Activated naive CD4-positive, alpha-beta T cell (primary cell): ENCODE measurements at places on chromosomes 3 and 15.
A peak's percentile ranks its signal among the peaks of the same experiment; 100 is the strongest.

GRCh38 chr15:46732060-46732459 lies 985.2 kb upstream of the SEMA6D start:
- no peak for DNase-seq

GRCh38 chr3:171054921-171055320 lies 28.4 kb upstream of the SLC2A2 start:
- DNase-seq = no peak

DNA sequence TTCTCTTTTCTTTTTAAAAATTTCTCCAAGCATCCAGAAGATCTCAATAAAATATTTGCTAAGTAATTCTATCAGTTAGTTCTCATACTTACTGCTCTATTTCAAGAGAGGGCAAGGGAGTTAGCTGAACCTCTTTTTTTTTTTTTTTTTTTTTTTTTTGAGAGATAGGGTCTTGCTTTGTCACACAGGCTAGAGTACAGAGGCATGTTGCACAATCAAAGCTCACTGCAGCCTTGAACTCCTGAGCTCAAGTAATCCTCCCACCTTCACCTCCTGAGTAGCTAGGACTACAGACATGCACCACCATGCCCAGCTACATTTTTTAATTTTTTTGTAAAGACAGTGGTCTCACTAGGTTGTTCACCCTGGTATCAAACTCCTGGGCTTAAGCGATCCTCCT lies 21.4 kb downstream of the HDC start:
- DNase-seq = no peak

DNA sequence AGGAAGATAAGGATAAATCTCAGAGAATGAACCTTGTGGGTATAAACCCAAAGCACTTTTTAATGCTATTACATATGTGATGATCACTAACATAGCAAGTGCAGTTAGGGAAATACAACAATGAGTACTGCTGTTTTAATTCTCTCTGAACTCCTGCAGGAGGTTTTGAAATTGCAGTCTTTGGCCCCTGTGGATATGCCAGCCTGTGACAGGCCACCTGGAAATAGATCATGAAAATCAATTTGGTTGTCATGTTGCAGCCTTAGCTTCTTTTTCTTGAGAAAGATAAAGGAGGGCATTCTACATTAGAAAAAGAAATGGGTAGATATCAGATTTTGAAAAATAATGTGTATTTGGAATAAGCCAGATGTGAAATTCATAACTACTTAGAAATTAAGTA lies 103.6 kb downstream of the RSRC1 start:
- no peak for DNase-seq

DNA sequence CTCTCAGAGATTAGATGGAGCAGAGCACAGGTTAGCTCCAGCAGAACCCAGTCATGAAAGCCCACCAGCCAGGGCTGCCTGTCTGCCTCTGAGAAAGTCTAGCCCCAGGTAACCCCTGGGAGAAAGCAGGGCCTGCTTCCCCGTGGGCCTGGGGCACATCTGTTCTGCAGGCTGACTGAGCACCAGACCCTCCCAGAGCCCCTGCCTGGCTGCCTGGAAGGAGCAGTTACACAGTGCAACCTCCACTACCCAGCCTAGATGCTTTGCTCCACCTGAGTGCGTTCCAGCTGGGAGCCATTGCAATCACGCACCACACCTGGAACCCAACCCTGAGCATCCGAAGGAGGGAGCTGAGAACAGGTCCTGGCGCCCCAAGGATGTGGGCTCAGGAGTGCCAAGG lies 24.7 kb upstream of the OR5K4 start:
- DNase-seq = no peak

DNA sequence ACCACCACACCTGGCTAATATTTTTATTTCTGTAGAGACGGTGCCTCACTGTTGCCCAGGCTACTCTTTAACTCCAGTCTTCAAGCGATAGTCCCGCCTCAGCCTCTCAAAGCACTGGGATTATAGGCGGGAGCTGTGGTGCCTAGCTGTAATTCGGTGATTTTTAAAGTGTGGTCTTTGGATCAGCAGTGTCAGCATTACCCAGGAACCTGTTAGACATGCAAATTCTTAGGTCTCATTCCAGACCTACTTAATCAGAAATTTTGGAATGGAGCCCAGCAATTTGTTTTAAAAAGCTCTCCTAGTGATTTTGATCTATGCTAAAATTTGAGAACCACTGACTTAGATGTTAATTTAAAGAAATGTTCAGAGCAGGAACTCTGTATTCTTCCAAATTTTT lies 51.9 kb downstream of the GOLM2 start:
- no peak for DNase-seq

DNA sequence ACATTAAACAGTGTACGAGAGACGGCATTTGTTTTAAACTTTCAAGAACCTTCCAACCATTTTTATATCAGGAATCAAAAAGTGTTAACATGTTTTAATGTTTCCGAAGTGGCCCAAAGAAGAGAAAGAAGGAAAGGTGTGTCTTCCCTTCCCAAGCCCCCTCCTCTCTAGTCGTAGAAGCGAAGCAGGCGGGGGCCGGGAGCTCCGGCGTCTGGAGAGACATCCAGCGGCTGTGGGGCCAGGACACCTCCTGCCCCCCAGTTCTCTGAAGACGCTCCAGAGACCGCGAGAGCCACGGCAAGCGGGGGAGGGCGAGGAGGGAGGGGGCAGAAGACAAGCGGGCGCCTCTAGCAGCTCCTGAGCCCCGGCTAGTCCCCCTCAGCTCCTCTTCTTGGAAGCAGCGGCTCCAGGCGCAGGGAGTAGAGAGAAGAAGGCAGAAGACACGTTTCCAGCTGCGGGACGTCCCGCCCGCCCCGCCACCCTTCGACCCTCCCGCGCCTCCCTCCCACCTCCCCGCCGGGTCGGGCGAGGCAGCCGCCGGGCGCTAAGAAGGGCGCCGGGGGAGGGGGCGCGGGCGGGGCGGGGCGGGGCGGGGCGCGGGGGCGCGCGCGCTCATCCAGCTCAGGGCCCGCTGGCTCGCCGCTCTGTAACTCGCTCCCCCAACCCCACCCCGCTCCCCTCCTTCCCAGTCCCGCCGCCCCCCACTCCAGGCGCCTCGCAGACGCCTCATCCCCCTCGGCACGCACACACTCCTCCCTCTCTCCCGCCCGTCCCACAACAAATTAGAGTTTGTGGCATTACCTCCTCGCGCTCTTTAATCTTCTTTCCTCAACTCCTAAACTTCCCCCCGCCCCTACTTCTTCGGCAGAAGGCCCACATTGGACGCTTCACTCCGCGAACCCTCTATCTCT lies at the start of gene ZBTB20:
Gene ZBTB20 (minus strand): TSS at position 871 of the 911 bp plus-strand sequence.
- DNase-seq = peak; percentile 77

GRCh38 chr3:175274474-175275218 lies 415.5 kb downstream of the NAALADL2 start:
- no peak for DNase-seq

DNA sequence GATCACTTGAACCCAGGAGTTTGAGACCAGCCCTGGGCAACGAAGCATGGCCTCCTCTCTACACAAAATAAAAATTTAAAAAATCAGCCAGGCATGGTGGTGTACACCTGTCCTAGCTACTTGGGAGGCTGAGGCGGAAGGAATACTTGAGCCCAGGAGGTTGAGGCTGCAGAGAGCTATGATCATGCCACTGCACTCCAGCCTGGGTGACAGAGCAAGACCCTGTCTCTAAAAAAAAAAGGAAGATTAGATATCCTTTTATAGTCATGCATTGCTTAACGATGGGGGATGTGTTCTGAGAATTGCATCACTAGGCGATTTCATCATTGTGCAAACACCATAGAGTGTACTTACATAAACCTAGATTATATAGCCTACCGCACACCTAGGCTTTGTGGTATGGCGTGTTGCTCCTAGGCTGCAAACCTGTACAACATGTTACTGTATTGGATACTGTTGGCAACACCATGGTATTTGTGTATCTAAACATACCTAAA lies 12.6 kb downstream of the ALAS1 start:
- no peak for DNase-seq

DNA sequence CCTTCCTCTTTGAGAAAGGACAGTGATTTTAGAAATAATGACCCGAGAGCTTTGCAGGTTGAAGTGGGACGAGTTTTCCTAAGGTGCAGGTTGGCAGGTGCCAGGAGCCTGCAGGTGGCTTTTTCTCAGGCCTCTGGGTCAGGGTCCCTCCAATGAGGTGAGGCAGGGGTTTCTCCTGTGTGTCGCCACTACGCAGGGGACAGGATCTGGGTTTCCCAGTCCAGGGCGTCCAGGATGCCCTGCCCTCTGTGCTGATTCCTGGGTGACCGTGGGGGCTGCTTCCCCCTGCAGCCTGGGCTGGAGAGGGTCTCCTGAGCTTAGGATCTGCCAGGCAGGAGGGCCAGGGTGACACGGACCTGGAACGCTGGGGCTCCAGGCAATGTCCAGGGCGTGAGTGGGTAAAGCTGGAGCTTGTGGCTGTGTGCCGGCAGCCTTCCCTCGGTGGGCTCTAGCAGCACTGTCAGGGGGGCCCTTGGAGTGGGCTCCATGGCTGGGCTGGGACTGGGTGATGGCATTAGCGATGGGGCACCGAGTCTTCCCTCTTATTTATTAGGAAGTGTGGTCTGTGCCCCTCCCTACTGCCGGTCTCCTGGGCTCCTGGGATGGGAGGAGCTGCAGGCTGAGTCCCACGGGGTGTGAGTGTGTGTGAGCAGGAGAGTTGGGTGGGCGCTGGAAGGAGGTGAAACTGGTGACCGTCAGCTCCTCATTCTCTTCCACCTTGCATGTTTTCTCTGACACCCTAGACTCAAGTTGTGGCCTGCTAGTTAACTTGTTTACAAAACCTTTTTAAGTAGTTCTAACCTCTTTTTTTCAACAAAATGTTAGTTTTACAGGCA lies 1.8 kb downstream of the APBA2 start:
- no peak for DNase-seq

- DNase-seq = no peak
Measured at GRCh38 chr3:8985411-8985831, 22.1 kb upstream of the RAD18 start.

GRCh38 chr3:40869013-40869412 lies 330.3 kb upstream of the CTNNB1 start:
- no peak for DNase-seq

GRCh38 chr3:8767256-8767666 lies 2.2 kb downstream of the OXTR start:
- no peak for DNase-seq
